ENCODE measurements at places on chromosomes 4 and X.

GRCh38 chr4:137069473-137069872 lies 462.8 kb downstream of the PCDH18 start:
- no peak for DNase-seq

GRCh38 chr4:52081216-52081615 lies 30.1 kb downstream of the SPATA18 start:
- no peak for DNase-seq

DNA sequence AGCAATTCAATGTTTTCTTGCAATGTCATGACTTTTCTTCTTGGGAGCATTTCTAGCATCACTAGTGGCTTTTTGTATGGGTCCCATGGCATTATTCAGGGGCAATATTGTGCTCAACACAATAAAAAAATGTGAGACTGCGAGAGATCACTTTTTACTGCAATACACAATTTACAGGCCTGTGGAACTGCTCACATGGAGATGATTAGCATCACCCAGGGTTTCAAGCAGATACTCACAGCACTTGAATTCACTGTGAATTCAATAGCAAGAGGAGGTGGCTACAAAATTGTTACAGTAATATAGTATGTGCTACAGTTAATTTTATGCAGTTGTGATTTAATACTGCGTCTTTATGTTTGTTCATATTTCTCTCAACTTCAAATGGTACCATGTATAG lies 50.4 kb downstream of the TBC1D19 start:
- DNase-seq: no peak

DNA sequence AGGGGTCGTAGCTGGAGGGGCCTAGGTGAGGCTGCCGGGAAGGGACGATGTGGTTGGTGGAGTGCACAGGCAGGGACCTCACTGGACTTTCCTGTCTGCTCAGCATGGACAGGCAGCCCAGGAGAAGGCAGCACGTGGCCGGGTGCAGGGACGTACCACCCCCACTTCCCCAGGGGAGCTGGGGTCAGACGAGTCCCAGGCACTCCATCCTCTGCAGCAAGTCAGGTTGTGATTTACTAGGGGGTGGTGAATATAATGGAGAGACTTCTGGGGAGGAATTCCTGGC lies 1.5 kb upstream of the CTBP1 start:
- no peak for DNase-seq

GRCh38 chr4:182968917-182969650 lies 51.9 kb upstream of the DCTD start:
- DNase-seq: no peak

DNA sequence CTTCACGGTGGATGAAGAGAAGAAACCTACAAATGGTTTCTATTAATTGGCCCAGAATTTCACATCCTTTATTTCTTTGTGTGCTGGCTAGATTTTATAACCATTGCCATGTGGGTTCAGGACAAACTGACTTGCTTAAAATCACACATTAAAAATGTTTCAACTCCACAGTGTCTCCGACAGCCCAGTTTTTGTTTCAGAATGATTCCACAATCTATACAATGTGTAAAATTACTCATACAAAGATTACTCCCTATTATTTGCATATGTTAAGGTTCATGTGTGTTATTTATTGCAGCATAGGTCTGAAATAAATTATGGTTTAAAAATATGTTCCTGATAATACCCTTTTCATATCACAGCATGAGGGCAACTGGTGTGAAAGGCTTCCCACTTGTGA lies 20.6 kb downstream of the DCHS2 start:
- no peak for DNase-seq

- no peak for DNase-seq
Measured at GRCh38 chrX:46463682-46464081, 81.5 kb downstream of the ZNF674 start.

- DNase-seq: no peak
Measured at GRCh38 chr4:2685541-2685940, 70.6 kb downstream of the TNIP2 start.

- DNase-seq: no peak
Measured at GRCh38 chrX:34275699-34276098, 143.6 kb upstream of the FAM47A start.

DNA sequence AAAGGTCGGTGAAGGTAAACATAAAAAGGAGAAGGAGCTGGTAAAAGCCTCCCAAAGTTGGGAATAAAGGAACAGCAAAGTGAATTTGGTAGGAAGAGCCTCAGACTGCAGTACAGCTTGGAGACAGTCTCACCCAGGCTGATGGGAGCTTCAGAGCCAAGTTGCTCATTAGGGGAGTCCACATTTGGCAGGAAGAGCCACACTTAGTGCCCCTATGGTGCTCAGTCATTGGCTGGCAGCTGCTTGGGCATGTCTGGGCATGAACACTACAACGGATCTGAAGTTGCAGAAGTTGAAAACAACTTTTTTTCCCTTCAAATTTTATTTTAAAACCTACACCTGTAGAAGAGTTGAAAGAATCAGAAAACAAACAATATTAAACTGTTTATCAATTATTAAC lies 2497.3 kb downstream of the ARAP2 start:
- DNase-seq: no peak

DNA sequence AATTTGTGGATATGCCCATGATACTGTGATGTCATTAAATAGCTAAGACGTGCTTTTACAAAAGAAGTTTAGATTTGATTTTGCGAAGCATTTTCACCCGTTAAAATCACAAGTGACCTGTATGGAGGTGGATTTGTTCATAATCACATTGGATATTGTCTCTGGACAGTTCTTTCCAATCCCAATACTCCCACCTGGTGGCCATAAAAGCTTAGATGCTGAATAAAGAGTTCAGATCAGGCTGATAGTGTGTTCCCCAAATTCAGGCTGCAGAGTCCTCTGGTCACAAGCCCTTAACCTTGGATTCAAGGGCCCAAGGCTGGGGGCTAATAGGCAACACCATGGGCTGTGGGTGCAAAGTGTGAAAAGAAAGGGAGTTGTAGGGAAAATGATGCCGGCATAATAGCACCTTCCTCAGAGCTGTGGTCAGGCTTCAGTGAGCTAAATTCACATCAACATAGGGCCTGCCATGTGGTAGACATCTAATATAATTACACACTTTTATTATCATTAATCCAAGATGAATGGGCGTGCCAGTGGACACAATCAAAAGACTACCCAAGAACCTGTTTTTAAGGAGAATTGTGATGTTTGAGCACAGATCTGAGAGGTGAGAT lies 28.1 kb downstream of the SMIM43 start:
- DNase-seq: no peak

DNA sequence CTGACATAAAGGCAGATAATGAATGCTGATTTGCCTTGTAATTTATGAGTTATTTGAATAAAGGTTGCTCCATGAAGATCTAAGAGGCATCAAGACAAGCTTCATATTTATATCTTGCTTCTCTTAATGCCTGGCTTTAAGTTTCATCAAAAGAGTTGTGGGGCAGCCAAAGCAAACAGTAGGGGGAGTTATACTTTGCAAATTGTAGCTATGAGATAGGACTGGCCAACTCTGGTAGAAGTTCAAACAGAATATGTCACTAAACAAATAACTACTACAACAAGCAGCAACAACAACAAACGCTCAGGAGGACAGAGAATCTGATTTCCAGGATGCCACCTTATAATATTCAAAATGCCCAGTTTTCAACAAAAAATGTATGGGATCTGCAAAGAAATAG lies 69.1 kb upstream of the PLAC1 start:
- no peak for DNase-seq

- no peak for DNase-seq
Measured at GRCh38 chr4:2954358-2955185, 8.6 kb downstream of the NOP14 start.

GRCh38 chr4:106294062-106294461 lies 21.9 kb downstream of the TBCK start:
- no peak for DNase-seq

GRCh38 chr4:10342866-10343265 lies 114.4 kb downstream of the ZNF518B start:
- no peak for DNase-seq

GRCh38 chr4:48692897-48693296 lies 87.2 kb downstream of the FRYL start:
- no peak for DNase-seq

- no peak for DNase-seq
Measured at GRCh38 chr4:88610771-88611170, 18.5 kb downstream of the HERC3 start.

DNA sequence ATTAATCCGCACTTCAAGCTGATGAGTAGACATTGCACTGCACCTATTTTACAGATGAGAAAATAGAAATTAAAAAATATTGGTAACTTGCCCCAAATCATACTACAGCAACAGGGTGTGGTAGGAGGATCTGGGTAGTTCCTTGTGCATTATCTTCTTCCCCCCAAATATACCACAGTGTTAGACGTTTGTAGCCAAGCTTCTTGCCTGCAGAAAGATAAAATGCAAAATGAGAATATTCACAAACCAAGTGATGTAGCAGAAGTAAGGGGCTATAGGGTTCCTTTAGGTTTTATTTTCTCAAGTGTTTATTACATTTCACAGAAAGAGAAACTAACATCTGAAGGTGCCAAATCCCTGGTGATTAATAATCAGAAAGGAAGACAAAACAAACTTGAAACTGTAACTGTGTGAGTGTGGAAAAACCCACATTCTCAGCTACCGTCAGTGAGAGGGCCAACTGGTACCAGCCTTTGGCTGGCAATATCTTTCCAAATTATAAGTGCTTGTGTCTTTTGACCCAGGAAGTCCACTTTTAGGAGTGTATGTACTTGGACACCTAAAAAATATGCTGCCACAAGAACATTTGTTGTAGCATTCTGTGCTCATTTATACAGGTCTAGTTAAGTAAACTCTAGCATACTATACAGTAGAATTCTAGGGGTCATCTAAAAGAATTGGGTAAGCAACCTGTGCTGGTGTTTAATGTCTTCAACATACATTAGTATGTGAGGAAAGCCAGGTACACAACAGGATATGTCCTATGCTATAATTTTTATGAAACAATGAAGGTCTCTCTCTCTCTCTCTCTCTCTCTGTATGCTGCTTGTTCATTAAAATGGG lies 6.7 kb upstream of the CD38 start:
- DNase-seq: no peak

- DNase-seq: no peak
Measured at GRCh38 chr4:5878359-5878758, 14.5 kb downstream of the CRMP1 start.

GRCh38 chr4:184450743-184451535 lies 23.4 kb downstream of the IRF2 start:
- DNase-seq: no peak

DNA sequence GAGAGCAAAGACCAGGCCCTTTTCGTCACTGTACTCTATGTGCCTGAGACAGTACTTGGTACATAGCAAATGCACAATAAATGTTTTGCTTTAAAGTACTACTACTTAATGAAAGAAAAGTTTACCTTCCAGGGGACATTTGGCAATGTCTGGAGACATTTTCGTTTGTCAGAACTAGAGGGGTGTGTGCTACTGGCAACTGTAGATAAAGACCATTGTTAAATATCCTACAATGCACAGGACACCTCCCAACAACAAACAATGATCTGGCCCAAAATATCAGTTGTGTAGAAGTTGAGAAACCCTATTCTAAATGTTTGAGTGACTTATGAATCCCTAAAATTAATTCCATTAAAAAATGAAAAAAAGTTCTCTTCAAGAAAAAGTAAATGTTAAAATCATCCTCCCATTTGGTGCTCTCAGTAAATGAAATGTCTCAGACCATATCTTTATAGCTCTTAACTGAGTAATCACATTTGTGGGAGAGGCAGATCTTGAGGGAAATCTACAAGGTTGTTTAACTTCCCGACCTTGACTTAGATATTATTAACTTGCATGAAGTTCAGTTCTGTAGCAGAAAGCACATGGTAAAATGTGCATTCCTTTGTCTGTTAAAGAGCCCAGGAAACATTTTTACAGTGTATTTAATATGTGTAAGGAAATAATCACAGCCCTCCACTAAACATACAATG lies 18.5 kb downstream of the EGFL6 start:
- DNase-seq: no peak
